ENCODE measurements at places on chromosomes 1 and 21.

- DNase-seq = no peak
These were observed 249.2 kb downstream of the SLC45A1 start for GRCh38 chr1:8567146-8567545.

GRCh38 chr1:28260803-28261174, 1.5 kb downstream of the SESN2 start:
- DNase-seq = no peak

GRCh38 chr1:90963236-90963635, 58.6 kb downstream of the ZNF644 start:
- no peak for DNase-seq

DNA sequence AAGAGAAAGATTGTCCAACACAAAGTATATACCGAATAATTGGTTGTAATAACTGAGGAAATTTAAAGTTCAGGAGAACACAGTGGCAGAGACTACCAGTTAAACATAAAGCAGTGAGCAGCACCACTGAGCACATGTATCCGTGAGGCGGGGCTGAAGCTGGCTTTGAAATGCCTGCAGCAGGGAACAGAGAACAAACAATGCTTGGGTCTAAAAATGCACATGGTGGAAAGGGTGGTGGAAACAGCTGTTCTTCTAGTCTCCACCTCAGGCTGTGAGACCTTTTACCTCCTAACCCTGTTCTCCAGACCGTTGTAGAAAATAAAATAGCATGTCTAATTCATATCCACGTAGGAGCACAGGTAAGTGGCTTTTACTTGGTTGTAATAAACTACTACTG, 7.7 kb upstream of the GNG4 start:
- no peak for DNase-seq

DNA sequence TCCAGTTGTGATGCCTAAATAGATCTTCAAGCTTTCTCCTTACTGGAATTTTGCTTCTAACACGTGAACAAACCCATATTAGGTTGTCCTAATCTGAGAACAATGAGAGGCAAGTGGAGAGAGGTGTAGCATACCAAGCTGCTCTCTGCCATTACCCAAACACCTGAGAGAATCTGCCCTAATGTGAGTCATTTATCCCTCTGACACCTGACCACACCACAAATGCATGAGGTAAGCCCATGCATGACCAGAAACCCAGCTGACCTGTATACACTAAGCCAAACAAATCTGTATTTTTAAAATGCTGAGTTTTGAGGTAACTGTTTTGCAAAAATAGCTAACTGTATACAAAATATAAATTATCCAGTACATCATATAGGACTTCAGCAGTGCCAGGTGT, 1458.1 kb upstream of the B3GALT2 start:
- no peak for DNase-seq

GRCh38 chr1:8962812-8963530, 17.3 kb downstream of the CA6 start:
- peak; percentile 45 for DNase-seq

- DNase-seq = peak; percentile 77
These were observed 826 bp downstream of the LAPTM5 start for GRCh38 chr1:30756545-30757351.

DNA sequence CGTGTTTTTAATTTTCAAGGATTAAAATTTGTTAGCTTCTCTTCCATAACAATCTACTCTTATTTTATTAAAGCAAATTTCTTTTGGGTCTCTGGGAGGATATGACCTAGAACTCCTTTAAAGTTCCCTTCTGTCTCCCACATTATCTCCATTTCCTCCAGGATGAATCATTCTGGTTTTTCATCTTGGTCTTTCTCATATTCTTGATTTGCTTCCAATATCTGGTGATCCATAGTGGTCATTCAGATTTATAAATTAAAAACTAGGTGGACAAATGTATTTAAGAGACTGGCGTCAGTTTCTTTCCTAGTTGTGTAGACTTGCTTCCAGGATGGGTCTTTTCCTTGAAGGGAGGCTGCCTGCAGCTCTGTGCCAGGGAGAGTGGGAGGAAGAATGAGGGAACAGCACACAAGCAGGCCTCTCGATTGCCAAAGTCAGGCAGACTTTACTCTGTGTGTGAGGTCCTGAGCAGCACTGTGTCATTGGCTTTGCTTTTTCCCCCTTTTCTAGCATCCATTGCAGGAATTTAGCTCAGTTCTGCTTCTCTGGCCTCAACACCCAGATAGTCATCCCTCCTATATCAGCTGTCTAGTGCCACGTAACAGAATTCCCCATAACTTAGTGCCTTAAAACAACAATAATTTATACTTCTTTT, 48.1 kb upstream of the FOXO6 start:
- DNase-seq = no peak

DNA sequence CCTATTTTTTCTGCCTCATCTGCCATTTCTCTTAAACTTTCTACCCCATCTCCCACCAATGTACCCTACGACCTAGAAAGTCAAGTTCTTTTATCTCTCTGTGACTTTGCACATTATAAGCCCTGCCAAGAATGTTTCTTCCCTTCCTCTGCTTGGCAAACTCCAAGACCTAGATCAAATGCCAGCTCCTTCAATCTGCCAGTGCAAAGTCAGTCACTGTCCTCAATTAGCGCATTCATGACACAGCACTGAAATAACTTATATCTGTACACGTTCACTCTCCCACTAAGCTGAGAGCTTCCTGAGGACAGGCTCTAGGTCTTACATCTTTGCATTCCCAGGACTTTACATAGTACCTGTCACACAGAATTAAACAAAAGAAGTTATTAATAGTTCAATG, 21.4 kb upstream of the LSM10 start:
- no peak for DNase-seq

GRCh38 chr21:45406801-45407628, 2.0 kb downstream of the COL18A1 start:
- DNase-seq = no peak

DNA sequence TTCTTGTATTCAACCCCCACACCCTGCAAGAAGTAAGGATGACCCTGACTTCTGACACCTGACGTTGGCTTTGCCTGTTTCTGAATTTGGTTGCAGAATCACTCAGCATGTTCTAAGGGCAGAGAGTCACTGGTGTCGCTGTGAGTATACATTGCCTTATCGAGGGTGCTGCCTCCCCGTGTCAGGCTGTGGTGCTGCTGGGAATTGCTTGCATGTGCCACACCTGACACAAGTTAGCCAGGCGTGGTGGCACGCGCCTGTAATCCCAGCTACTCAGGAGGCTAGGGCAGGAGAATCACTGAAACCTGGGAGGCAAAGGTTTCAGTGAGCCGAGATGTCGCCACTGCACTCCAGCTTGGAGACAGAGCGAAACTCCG, 45.9 kb downstream of the WDR4 start:
- DNase-seq = peak; percentile 66

DNA sequence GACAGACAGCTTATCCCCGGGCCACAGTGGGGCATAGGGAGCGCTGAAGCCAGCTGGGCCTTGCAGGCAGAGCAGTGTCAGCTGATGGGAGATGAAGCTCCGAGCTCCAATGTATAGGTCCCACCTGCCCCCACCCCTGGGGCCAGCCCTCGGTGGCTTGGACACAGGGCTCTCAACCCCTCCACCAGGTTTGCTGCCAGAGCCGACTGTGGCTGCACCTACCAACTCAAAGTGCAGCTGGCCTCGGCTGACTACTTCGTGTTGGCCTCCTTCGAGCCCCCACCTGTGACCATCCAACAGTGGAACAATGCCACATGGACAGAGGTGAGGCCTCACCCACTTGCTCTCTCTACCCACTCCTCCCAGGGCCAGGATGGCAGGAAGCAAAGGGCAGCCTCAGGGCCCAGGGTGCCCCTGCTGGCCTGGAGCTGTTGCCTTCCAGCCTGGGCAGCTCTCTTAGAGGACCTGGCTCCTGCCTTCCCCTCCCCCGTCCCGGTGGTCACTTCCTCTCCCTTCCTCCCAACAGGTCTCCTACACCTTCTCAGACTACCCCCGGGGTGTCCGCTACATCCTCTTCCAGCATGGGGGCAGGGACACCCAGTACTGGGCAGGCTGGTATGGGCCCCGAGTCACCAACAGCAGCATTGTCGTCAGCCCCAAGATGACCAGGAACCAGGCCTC, 7.7 kb downstream of the MAD2L2 start:
- DNase-seq = no peak

- DNase-seq = no peak
These were observed 15.7 kb downstream of the SPOCD1 start for GRCh38 chr1:31799895-31800673.

DNA sequence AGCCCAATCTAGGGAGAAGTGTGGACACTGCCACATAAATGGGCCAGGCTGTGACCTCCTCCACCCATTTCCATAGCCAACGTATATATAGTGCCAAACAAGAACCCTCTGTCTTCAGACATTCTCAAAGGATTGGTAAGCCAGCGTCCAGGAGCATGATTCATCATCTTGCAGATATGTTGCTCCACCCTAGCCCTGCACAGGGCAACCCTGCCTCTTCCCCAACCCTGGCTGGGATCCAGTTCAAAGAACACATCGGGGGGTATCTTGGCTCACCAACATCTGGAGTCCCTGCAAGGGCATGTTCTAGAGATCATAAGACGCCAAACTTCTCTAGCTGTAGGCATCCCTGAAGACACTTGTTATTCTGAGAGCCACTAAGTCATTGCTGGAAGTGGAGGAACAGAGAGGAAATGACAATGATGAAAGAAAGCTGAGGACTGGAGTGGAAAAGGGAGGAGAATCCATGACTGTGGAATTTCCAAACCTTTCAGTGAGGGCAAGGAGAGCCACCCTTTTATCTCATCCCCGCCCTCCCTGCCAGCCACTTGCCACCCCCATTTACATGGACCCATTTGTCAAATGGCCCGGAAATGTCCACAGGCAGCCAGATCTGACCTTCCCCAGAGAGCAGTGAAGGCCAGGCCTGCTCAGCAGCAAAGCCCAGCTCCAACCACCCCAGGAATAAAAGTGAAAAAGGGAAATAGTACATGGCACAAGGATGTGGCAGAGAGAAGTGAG, 144.1 kb upstream of the CTTNBP2NL start:
- DNase-seq = no peak

DNA sequence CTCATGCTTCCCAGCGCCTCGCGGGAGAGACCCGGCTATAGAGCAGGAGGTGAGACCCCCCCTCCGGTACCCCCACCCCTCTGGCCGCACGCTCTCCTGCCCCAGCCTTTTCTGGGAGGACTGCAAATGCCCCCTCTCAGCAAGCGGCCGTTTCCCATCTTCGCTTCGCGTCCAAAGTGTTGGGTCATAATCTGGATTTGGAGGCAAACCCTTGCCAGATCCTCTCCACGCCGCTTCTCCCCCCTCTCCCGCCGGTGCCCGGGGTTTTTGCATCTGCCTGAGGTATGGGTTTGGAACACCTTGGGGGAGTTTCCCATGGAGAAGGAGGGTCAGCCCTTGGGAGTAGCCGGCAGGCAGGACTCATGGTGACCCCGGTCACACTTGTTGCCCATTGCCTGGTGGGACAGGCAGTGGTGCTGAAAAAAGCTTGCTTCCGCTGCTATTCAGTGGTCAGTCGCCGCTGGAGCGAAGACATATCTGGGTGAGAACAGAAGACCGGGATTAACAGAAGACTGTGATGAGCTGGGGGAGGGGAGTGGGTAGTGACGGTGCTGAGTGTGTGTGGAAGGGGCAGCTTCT, 935 bp downstream of the KCNK2 start:
- no peak for DNase-seq

- no peak for DNase-seq
These were observed 22.7 kb downstream of the ERO1B start for GRCh38 chr1:236259043-236259442.

- no peak for DNase-seq
These were observed 8.3 kb downstream of the MCOLN2 start for GRCh38 chr1:84988588-84988987.

GRCh38 chr1:186943891-186944686, 115.3 kb downstream of the PLA2G4A start:
- DNase-seq = no peak

GRCh38 chr1:203069030-203069747, 16.6 kb downstream of the MYOG start:
- DNase-seq = no peak

DNA sequence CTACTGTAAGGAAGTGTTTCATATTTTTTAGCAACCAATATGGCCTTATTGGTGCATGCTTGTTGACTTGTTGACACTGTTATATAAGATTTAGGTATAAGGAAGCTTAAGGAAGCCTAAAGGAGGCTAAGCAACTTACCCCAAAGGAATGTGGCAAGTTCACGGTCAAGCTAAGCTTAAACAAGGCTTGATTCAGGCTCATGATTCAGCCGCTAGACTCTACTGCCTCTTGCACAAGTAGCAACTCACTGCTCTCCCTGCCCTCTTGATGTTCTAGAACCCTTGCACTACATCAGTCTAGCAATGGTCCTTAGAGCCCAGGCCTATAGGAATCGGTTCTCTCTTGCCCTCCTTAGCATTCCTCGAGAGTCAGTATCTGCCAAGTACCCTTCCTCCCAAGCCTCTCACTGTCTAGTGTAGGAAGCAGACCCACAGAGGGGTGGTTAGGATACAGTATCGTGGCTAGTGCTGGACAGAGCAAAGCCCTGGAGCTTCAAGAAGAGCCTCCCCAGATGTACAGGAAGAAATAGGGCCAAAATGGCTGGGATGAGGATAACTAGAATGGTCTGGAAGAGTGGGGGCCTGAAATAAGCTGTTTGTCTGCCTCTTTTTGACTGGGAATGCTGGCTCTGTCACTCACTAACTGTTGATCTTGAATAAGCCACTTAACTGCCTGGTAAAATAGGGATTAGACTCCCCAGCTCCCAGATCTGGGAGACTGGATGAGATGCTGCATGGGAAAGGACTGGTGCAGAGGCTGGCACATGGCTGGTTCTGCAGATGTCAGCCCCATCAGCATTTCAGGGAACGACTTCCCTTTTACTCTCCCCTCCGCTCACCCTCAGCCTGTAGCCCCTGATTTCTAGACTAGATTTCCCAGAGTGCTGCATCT, 122.2 kb downstream of the NAV1 start:
- no peak for DNase-seq

DNA sequence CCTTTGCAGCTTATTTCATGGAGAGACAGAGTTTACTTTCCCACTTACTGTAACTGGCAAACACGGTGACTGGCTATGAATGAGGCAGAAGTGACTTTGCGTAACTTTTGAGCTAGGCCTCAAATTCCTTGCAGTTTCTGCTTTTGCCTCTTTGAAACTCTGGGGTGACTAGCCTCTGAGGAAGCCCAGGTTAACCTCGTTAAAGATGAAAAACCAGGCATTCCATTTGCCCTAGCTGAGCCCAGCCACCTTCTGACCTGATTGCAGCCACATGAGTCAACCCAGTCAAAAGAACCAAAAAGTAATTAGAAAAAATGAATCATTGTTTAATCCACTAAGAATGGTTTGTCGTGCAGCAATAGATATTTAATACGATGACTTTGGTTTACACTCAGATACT, 20.4 kb downstream of the PRMT6 start:
- DNase-seq = no peak

- no peak for DNase-seq
These were observed 103.7 kb downstream of the SLC16A1 start for GRCh38 chr1:112852276-112852675.

Measured in stimulated activated CD4-positive, alpha-beta T cell treated with anti-CD3 and anti-CD28 coated beads, Interleukin-4, amount 100 ng/mL, for 24 hours (primary cell).